GM12891 (cell line): ENCODE measurements at places on chromosomes 2 and 18.

DNA sequence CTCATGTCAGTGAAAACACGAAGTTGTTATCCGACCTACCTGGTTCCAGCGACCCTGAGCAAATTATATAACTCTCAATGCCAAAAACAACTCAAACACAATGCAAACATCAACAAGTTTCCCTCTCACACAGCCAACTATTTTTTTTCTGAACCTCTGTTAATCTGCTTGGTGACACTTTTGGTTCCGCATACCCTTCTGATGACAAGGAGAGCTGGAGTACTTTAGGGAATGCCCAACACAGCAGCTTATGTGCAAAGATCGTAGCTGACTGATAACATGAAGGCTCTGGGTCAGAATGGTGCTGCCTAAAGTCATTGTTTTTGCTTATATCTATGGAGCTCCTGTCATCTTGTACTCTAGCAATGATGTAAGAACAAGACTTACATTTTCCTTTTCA lies 72.7 kb upstream of the CCDC68 start:
- DNase-seq: no peak

DNA sequence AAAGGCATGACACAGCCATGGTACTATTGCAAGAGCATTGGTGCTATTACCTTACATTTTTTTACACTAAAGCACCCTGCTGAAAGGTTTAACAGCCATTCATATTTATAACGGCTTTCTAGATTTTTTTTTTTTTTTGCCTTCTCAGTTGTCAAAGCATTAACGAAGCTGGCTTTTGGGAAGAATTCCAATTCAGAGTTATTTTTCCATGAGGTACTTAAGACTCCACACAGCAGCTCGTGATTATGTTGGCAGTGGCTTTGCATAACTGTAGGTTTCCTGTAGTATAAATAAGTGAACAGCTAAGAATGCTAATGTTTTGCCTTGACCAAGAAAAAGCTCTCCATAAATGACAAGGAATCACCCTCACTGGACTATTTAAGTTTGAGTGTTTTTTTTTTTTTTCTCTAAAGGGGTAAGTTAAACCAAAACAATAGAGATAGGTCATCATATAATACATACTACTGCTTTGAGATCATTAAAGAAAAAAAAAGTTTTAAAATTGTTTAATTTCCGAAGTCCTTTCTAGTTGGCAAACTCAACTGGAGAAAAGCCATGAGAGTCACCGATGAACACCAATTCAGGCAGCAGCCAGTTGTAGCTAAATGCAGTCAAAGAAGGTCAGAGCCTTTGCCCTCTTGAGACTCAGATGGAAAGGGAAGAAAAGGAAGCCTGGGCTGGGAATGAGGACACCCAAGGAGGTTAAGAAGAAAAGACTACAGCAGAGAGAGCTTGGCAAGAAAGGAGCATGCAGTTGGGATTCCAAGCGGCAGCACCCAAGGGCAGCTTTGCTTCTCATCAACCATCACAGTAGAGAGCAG lies 187.4 kb upstream of the NCKAP5 start:
- DNase-seq: no peak

DNA sequence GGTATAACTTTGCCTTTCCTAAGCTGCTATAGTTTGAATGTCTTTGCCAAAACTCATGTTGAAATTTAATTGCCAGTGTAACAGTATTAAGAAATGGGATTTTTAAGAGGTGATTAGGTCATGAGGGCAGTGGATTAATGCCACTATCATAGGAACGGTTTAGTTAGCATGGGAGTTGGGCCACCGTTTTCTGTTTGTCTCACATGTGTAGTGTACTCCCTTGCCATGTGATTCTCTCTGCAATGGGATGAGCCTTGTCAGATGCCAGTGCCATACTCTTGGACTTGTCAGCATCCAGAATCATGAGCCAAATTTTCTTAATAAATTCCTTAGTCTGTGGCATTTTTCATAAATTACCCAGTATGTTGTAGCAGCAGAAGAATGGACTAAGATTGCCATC lies 388.9 kb upstream of the RGPD4 start:
- no peak for DNase-seq

DNA sequence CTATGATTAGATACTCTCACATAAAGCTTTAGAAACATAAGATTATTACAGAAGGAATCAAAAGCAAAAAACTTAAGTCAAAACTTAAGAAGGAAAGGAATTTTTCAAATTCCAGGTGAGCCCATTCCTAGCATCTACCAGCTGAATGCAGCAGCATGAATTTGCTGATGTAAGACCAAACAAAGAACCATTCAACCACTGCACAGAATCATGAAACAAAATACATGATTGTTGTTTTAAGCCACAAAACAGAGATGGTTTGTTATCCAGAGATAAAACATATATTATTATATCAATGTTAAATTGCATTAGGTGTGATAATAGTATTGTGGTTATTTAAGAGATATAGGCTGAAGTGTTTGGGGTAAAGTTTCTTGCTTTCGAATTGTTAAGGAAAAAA lies 29.0 kb downstream of the PIGN start:
- no peak for DNase-seq

- no peak for DNase-seq
Measured at GRCh38 chr2:202508686-202509085, 126.1 kb upstream of the FAM117B start.

GRCh38 chr2:10042301-10043161 lies 819 bp upstream of the KLF11 start:
- DNase-seq: no peak

GRCh38 chr2:29787473-29788465 lies 133.6 kb downstream of the ALK start:
- no peak for DNase-seq

- DNase-seq: no peak
Measured at GRCh38 chr2:229087843-229088516, 183.1 kb downstream of the PID1 start.

DNA sequence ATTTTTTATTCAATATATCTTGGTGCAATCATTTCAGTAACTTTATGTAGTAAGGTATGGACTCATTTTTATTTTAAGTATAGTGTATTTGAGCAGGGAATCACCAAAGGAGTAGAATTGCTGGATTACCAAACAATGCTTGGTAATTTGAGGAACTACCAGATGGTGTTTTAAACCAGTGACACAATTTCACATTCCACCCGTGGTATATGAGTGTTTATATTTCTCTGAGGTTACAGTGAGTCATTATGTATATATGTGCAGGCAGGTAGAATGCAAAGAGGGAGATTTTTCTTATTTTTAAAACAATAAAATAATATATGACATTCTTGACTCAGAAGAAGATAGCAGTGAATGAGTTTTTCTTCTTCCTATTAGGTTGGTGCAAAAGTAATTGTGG lies 596.9 kb downstream of the DCC start:
- DNase-seq: no peak

GRCh38 chr2:231568785-231569435 lies 23.8 kb upstream of the TEX44 start:
- no peak for DNase-seq

DNA sequence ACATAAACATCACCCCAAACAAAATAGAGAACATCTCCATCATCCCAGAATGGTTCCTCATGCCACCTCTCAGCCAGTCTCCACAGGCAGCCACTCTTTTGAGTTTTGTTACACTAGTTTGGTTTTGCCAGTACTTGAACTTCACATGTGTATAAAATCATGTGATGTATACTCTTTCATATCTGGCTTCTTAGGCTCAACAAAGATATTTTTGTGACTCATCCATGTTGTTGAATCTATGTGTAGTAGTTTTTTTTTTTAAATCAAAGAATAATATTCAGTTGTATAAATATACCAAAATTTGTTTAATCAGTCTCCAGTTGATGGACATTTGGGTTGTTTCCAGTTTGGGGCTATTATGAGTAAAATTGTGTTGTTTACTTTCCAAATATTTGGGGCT lies 75.9 kb downstream of the PMS1 start:
- DNase-seq: no peak

DNA sequence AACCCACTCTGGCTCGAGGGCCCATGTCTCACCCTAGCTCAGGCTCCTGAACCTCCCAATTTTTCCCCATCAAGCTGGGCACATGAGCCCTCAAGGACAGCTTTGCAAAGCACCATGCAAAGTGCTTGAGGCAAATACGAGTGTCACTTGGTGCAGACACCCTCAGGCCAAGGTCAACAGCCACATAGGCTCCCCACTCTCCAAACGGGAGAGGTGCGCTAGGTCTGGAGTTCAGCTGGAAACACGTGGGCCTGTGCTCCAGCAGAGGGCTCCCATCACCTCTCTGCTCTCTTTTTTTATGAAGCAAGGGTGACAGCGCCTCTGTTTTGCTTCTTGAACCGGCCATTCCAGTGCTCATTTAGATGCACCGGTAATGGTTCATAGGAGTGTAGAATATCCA lies 11.9 kb upstream of the ARHGAP25 start:
- no peak for DNase-seq

- DNase-seq: no peak
Measured at GRCh38 chr18:78696698-78697435, 282.8 kb upstream of the SALL3 start.

DNA sequence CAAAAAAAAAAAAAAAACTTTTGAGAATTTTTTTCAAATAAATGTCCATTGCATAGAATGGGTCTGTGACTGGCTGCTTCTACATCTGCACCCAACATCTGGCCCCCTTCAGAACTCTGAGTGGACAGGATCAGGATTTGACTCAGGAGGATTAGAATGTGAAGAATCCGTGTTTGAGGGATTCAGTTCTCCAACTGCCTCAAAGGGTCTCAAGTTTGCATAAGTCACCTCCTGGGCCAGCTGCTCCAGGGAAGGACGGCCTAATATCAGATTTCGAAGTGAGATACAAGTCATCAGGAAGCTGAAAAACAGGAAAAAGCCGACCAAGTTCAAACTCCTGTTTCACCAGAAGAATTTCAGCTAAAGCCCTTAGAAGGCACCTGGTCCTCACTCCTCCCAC lies 10.9 kb downstream of the MAT2A start:
- no peak for DNase-seq

- no peak for DNase-seq
Measured at GRCh38 chr18:27109451-27109850, 75.7 kb downstream of the CHST9 start.

DNA sequence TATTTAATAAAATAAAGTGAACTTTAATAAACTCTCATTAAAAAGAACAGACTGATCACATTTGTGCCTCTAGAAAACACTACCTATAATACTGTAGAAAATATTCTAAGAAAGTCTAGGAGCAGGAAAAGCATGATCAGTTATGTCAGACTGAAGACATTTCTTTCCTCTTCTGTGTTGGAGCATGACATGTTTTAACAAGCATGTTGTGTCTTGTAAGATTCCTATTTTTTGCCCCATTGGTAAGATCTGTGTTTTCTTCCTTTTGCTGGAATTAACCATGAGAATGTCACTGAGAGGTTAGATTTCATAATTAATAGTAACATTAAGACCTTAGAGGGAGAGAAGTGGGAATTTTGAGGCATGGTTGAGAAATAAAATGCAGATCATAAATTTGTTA lies 27.7 kb downstream of the LAMA3 start:
- no peak for DNase-seq

DNA sequence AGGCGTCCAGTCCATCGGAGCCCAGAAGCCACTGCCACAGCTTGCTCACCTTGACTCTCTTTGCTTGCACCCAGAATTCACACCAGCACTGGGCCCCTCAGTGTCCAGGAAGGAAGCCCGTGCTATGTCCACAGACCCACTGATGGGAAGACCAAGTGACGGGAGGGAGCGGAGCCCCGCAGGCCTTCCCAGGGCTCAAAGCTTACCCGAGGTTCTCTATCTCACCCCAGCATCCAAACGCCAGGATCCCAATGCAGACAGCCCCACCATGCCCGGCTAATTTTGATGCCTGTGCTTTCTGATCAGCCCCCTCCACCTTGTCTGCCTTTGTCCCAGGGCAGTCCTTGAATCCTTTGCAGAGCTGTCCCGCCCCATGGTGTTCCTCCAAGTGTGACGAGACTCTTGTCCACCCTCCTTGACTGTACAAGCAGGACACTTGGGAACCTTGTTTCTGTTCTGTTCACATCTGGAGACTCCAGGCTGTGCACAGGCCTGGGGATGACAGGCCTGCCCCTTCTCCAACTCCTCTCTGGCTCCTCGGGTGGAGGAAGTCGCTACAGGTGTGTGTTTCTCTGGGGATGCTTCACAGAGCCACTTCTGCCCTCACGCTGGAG lies 12.0 kb downstream of the NPPC start:
- DNase-seq: no peak

DNA sequence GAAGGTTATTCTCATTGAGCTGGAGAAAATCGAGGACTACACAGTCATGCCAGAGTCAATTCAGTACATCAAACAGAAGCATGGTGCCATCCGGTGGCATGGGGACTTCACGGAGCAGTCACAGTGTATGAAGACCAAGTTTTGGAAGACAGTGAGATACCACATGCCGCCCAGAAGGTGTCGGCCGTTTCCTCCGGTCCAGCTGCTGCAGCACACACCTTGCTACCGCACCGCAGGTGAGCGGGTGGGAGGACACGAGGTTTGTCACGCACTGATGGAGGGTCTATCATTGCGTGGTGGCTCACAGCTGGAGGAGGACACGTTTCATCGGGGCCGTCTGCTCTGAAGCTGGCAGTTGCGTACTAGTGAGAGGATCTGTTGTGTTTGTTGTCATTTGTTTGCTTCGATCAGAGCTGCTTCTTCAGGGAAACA lies 48.2 kb downstream of the IL1RL2 start:
- no peak for DNase-seq

DNA sequence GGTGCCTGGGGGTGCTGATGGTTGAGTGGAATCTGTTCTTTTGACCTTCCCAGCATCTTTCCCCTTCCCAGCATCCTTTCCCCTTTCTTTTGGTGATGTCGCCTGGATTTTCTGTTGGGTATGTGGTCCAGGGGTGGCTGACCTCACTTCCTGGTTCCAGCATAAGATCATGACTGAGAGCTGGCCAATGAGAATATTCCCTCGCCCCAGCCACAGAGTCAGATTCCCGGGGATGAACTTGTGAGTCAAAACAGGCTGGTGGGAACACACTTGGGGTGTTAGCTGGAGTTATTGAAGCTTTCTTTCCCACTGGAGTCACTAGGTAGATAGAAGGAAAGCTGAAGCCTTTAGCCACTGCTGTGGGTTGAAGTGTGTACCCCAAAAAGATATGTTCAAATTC lies 28.0 kb upstream of the FOSL2 start:
- DNase-seq: no peak

DNA sequence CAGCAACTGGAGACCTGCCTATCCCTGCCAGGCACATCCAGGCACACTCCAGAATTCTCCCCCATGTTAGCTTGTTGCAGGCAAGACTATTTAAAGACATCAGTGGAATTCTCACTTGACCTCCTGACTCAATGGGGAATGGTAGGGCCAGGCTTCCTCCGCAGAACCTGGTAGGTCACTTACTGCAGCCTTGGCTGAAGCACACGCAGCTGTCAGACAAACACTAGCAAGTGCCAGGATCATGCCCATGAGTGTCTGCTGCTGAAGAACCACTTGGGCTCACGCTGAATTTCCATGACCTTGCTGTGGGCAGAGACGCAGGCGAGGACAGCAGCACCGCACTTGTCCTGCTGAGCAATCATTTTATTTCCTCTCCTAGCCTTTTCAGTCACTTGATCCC lies 3.2 kb downstream of the LRRC30 start:
- no peak for DNase-seq

DNA sequence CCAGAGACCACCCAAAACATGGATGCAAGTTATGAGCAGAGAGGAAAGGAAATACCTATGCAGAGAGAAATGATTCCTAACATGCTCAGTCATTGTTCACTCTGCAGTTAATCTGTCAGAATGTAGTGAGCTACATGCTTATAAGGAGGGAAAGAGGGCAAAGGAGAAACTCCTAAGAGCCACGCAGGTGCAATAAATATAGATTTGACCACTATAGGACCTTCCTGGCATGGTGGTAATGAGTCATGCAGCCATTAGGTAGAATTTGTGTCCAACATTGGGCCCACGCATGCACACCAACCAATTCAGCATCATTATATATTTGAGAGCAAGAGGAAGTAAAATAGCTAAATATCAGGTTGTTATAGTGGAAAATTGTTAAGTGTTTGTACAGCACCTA lies 699.9 kb downstream of the DSC3 start:
- no peak for DNase-seq
